Hepatic stellate cell (primary cell): ENCODE measurements at places on chromosomes 16 and 17.

DNA sequence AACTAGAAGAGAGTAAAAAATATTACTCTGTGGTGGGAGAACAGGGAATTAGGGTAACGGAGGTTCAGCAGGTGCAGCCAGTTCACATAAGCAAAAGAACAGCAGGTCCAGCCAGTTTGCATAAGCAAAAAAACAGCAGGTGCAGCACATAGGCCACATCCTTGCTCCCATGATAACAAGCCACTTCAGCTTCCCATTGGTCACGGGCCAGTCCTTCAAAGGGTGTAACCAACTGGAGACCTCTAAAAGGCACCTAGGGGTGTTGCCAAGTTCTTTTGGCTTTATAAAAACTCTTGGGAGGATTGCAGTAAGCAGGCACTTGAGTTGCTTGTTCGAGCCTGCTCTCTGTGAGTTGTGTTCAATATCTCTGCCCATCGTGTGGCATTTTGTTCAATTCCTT is 488.1 kb downstream of the XYLT1 start:
- DNase-seq = no peak

- no peak for DNase-seq
These were observed at the start of gene CACNG3 for GRCh38 chr16:24255456-24256371. Gene CACNG3, plus strand, starts transcription at chr16:24256335. Its CDS starts 420 bp downstream, at chr16:24256755.

- no peak for DNase-seq
These were observed 13.7 kb upstream of the KRT23 start for GRCh38 chr17:40951011-40951622.

GRCh38 chr16:52501746-52502145 is 45.2 kb downstream of the TOX3 start:
- no peak for DNase-seq

GRCh38 chr16:11283820-11284248 is 2.7 kb upstream of the PRM1 start:
- DNase-seq = no peak

GRCh38 chr16:57800200-57801097 is 1.8 kb downstream of the KIFC3 start:
- DNase-seq = peak; percentile 34

DNA sequence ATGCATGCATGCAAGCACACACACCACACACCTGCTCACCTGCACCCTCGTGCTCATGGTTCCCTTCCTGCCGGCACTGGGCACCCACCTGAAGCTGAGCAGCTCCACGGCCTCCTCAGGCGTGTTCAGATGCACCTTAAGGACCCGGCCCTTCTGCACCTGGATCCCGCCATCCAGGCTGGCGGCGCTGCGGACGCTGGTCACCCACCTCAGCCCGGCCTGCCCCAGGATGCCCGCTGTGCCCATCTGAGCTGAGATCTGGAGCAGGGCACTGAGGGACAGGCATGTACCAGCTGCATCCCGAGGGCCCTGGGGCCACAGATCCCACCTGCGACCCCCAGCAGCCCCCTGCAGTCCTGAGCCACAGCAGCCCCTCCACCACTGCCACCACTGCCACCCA is 110.0 kb downstream of the LITAF start:
- no peak for DNase-seq

- no peak for DNase-seq
These were observed 81.8 kb upstream of the TOB1 start for GRCh38 chr17:50947782-50948543.

DNA sequence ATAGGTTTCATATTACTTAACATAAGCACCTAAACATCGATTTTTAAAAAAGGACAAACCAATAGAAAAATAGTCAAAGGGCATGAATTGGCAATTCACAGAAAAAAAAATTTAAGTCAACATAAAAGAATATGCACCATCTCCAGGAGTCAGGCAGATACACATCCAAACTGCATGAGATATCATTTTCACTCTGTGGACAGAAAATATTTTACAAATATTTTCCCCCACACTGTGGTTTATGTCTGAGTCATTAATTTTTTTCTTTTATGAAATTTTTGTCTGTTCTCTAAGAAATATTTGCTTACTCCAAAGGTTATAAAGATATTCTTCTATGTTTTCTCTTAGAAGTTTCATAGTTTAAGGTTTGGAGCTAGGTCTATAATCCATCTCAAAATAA is 74.4 kb upstream of the DNAH17 start:
- DNase-seq = peak; percentile 19

DNA sequence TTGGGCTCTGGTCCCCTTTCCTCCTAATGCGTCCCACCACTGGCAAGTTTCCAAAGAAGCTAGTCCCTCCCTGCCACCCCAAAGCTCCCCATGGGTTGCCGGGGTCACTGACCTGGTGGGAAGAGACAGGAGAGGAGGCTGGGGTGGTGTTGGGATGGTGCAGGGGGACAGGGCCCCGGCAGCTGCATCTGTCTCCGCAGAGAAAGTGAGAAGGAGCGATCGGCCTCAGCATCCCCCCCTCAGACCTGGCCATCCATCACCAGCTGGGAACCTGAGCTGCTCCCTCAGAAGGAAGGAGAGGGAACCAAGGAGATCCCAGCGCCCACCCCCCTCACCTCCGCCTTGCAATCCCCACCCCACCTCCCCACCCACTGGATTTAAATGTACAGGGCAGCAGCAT is 3.3 kb downstream of the ETV4 start:
- no peak for DNase-seq

DNA sequence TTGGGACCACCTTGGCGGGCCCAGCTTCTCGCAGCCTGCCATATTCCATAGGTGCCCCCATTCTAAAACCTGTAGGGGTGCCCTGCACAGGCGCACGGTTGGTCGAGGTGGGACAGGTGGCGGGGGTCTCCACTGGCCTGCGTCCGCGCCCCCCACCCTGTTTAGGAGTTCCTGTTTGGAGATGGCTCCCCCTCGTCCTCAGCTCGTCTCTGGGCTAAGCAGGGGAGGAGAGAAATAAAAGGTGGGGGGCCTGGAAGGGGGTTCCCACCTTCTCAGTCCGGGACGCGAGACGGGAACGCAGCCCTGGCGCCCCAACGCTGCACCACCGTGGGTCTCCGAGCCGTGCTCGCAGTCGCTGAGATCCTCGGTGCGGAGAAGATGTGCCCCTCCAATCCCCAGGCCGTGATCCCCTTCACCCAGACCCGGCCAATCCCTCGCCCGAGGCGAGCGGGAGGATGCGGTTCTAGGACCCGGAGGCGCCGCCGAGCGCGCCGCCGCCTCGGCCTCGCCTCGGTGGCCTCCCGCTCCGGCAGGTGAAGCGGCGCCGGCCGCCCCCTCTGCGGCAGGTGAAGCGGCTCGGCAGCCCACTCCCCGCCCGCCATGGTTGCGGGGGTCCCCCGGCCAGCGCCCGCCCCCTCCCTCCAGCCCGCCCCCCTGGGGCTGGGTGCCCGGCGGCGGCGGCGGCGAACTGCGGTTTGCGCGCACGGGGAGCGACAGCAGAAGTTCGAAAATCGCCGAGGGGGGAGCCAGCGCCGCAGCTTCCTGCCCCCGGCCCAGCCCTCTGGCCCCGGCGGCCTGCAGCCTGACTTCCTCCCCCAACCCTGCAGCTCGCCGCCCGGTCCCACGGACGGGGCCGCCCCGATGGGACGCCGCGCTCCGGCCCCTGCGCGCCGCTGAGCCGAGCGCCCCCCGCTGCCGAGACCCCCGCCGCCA is at the start of gene FMNL1:
Gene FMNL1, plus strand, starts transcription at position 805 of the 933 bp plus-strand sequence. CDS start 240 bp downstream, outside the sequence.
- no peak for DNase-seq

GRCh38 chr16:19745286-19746010 is 27.4 kb downstream of the IQCK start:
- DNase-seq = no peak

DNA sequence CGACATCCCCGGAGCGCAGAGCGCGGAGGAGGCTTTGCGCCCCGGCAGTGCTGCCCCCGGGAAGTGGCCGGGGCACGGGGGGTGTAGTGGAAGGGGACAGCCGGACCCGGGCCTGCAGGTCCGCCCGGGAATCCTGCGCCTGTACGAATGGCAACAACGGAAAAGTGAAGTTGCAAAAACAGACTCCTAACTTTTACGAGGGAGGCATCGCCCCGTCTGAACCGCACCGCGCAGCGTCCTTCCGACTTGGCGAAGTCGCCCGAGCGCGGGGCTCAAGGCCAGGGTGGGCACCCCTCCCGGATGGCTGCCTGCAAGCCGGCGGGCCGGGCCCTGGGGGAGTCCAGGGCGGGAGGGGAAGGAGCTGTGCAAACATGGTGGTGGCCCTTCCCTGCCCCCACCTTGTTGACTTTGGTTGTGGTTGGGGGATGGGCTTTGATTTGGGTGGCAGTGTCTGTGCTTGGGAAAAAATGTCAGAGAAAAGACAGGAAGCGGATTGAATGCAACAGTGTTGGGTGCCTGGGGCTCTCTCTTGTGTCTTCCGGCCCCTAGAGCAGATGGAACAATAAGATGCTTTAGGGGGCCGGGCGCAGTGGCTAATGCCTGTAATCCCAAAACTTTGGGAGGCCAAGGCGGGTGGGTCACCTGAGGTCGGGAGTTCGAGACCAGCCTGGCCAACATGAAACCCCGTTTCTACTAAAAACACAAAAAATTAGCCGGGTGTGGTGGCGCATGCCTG is 675 bp downstream of the RNF213 start:
- peak; percentile 69 for DNase-seq

DNA sequence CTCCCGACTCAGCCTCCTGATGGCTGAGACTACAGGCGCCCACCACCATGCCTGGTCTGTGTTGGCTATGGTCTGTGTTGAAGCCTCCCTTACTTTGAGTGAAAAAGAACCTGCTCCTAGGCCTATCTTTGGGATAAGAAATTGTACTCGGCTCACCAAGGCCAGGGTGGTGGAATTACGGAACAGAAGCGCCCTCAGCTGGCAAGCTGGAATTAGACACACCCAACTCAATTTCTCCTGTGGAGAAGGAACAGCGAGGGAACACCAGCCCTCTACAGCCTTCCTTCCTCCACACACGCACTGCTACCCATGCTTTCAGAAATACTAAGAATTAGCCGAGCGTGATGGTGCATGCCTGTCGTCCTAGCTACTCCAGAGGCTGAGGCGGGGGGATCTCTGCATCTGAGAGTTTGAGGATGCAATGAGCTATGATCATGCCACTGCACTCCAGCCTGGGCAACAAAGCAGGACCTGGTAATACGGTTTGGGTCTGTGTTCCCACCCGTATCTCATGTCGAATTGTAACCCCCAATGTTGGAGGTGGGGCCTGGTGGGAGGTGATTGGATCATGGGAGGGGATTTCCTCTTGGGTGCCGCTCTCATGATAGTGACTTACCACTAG is 40.1 kb upstream of the RBBP6 start:
- peak; percentile 19 for DNase-seq

GRCh38 chr16:86002178-86002900 is 103.4 kb downstream of the IRF8 start:
- DNase-seq = no peak

DNA sequence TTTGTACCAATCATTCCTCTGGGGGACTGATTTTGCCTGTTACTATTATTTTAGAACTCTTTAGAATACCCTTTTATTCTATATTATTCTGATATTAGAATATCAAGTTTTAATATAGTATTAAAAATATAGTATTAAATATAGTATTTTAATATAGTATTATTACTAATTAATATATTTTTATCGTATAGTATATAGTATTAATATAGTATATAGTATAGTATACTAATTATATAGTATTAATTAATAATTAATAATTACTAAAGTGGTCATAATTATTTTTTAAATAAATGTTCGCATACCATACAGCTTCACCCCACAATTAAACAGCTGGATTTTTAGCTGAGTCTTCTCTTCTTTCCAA is 73.3 kb downstream of the GNAO1 start:
- DNase-seq = no peak

- peak; percentile 47 for DNase-seq
These were observed 40.7 kb upstream of the ANKFY1 start for GRCh38 chr17:4304417-4305027.

DNA sequence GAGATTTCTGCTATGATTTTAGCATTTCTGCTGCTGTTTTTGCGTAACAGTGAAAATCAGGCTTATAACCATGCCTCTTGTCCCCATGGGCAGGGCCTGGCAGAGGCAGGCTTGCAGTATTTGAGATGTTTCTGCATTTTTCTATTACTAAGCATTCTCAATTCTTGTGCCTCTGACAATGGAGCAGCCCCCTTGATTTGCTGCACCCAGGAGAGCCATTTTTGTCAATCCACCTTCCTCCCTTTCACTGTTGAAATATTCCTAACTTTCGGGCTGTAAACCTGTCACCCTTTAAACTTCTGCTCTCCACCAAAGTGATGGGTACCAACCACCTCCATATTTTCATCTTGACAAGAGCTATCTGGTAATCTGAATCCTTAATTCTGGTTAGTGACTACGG is 178.1 kb downstream of the CNTNAP4 start:
- no peak for DNase-seq

- no peak for DNase-seq
These were observed 72.0 kb downstream of the STXBP4 start for GRCh38 chr17:55040611-55041010.

DNA sequence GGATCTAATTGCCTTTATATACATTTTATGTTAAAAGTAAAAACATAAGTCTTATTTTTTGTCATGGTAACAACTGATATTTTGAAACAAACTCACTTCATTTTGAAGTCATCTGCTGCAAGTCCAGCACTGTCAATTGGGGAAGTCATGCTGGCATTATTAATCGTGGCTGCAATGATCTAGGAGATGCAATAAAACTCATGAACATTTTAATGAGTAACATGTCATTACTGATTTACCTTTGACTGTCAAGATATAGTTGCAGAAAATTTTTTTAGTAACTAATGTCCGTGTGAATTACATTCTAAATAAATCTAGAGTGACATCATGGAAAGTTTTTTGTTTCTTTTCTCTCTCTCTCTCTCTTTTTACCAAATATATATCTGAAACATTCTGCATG is 17.3 kb upstream of the KRT24 start:
- DNase-seq = no peak

- no peak for DNase-seq
These were observed 684.1 kb upstream of the C16orf82 start for GRCh38 chr16:26382586-26382985.

DNA sequence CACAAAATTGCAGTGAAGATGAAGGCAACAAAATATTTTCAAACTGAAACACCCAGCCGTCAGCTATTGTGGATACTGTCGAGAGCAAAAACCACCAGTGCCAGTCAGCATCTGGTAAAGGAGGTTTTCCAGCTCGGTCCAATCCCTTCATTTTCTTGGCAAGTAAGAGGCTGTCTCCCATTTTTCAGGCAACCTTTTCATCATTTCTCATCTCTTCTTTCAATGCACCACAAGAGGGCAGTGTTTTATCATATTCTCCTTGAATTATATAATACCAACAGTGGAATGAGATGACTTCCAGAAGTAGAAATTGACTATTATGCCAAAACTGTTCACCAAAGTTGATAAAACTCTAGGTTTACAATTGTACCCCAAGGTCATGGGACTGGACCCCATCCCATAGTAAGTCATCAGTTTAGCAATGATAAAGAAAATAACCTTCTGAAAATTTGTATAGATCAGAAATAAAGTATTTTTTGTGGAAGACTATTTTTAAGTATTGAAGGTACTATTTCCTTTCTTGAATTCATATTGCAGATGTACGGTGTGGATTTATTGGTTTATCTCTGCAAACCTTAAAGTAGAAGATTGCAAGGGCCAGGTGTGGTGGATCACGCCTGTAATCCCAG is 16.8 kb downstream of the NQO1 start:
- peak; percentile 35 for DNase-seq

GRCh38 chr16:60137891-60138290 is 1403.8 kb upstream of the GOT2 start:
- DNase-seq = no peak
